ENCODE measurements at places on chromosomes 3 and 15. TPM values are rescaled to one million over a fixed set of nuclear protein-coding genes. Genes with fewer than 3 reads are reported as not detected.

The IL17RB gene
- not detected for total RNA-seq

GRCh38 chr3:111613294-111613693 is 18.1 kb upstream of the ZBED2 start:
- H3K4me3 ChIP-seq, result no peak overlapping the region
- H3K27ac ChIP-seq, result no peak overlapping the region
- H3K27me3 ChIP-seq, result no peaks in the 10 kb centered on the region
- no peaks in the 10 kb centered on the region for H3K36me3 ChIP-seq

- H3K27me3 ChIP-seq, result no peaks in the 10 kb centered on the region
- peak overlapping the region; percentile 46 for H3K27ac ChIP-seq
- H3K36me3 ChIP-seq, result no peaks in the 10 kb centered on the region
- peaks cover 44% of the 10 kb centered on the region for H3K4me1 ChIP-seq
- DNase-seq, result no peak
- no peak overlapping the region for H3K4me3 ChIP-seq
These were observed 31.7 kb upstream of the RAB11A start for GRCh38 chr15:65837301-65838294.

GRCh38 chr15:95394186-95395067 is 936.1 kb upstream of the NR2F2 start:
- H3K36me3 ChIP-seq, result peaks cover 7% of the 10 kb centered on the region
- peak overlapping the region; percentile 28 for H3K27ac ChIP-seq
- H3K4me1 ChIP-seq, result peaks cover 18% of the 10 kb centered on the region
- peak overlapping the region; percentile 63 for H3K4me3 ChIP-seq
- no peaks in the 10 kb centered on the region for H3K27me3 ChIP-seq
- DNase-seq, result no peak

DNA sequence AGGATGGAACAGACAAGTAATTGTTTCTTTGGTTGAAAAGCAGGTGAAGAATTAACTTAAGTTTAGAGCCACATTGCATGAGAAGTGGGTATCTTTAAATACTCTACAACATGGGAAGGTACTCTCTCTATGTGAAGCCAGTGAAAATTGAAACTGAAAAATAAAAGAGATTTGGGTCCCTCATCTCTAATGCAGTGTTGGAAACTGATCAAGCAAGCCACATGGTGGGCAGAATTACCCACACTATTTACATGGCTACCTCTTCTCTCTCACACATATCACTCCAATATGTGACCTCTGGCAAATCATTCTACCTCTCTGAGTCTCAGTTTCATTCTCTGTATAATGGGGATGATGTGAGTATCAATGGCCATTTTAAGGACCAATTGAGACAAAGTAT is 339.0 kb downstream of the IL5RA start:
- no peak overlapping the region for H3K4me3 ChIP-seq
- H3K36me3 ChIP-seq, result peaks cover 10% of the 10 kb centered on the region
- DNase-seq, result no peak
- no peaks in the 10 kb centered on the region for H3K27me3 ChIP-seq

The LRRC28 gene
- total RNA-seq, result 11.1 TPM

- peaks cover 4% of the 10 kb centered on the region for H3K36me3 ChIP-seq
- H3K27ac ChIP-seq, result no peak within 1 kb of the TSS
- H3K4me3 ChIP-seq, result peak within 1 kb of the TSS; percentile 39
- H3K4me1 ChIP-seq, result peaks cover 6% of the 10 kb centered on the region
- H3K27me3 ChIP-seq, result peaks cover 10% of the 10 kb centered on the region
- no peak for DNase-seq
These were observed at the start of gene CACNA2D3 for GRCh38 chr3:54122324-54123002. Gene CACNA2D3 (plus strand): TSS chr3:54122552.

DNA sequence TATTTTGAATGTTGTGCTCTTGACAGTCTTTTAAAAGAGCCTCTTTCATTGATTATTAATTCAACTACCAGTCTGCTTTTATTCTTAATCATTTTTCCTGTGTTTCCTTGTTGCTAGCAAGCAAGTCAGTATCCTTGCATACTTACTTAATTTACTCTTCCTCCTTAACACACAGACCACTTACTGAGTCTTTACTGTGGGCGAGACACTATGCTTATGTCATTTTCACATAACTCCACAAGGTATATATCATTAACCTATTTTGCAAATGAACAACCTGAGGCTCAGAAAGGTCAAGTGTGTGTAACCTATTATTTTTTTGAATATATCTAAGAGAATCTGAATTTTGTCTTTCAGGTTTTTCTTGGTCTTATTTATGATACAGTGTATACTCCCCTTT is 130.9 kb downstream of the WDR76 start:
- H3K27ac ChIP-seq, result no peak overlapping the region
- peaks cover 9% of the 10 kb centered on the region for H3K27me3 ChIP-seq
- no peak for DNase-seq
- peaks cover 37% of the 10 kb centered on the region for H3K4me1 ChIP-seq

Data from HFFc6 (cell line).